ENCODE measurements at places on chromosomes 12 and 14.

GRCh38 chr12:107642240-107642639, 43.4 kb upstream of the PWP1 start:
- no peak overlapping the region for H3K27ac ChIP-seq
- no peak for DNase-seq
- no peak overlapping the region for H3K4me3 ChIP-seq
- peaks cover 4% of the 10 kb centered on the region for H3K36me3 ChIP-seq
- no peaks in the 10 kb centered on the region for H3K27me3 ChIP-seq

GRCh38 chr12:47751561-47751960, 7.1 kb downstream of the RAPGEF3 start:
- DNase-seq, result no peak
- no peaks in the 10 kb centered on the region for H3K36me3 ChIP-seq
- no peak overlapping the region for H3K27ac ChIP-seq
- no peaks in the 10 kb centered on the region for H3K27me3 ChIP-seq
- H3K4me1 ChIP-seq, result peaks cover 27% of the 10 kb centered on the region
- no peak overlapping the region for H3K4me3 ChIP-seq

DNA sequence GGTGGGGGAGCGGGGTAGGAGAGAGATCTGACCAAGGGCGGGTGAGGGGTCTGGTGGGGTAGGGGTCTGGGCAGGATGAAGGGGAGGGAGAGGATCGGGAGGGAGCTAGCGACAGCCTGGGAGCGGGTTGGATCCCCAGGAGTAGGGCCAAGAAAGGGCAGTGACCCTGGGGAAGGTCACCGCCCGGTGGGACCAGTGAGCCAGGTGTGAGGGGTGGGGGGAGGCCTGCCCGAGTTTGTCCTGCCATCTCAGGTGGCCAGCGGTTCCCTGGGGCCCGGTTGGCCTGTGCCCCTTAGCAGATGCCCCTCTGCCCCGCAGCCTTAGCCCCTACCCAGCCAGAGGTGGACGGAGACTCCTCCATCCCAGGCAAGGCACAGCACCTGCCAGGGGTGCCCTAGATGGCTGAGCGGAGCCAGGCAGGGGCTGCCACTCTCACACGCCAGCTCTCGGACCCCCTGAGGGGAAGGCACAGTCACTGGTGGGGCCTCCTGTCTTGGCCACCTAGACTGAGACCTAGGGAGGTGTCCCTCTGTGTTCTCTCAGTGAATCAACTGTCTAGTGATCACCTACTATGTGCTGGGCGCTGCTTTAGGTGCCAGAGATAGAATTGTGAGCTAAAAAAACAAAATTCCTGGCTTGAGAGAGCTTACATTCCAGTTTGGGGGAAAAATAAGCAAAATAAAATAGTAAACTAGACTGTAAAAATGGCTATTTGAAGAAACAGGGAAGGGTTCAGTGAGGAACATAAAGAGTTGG, 629 bp upstream of the TTC7B start:
- no peak for DNase-seq
- H3K4me3 ChIP-seq, result no peak overlapping the region
- H3K36me3 ChIP-seq, result no peaks in the 10 kb centered on the region
- peaks cover 4% of the 10 kb centered on the region for H3K27me3 ChIP-seq

DNA sequence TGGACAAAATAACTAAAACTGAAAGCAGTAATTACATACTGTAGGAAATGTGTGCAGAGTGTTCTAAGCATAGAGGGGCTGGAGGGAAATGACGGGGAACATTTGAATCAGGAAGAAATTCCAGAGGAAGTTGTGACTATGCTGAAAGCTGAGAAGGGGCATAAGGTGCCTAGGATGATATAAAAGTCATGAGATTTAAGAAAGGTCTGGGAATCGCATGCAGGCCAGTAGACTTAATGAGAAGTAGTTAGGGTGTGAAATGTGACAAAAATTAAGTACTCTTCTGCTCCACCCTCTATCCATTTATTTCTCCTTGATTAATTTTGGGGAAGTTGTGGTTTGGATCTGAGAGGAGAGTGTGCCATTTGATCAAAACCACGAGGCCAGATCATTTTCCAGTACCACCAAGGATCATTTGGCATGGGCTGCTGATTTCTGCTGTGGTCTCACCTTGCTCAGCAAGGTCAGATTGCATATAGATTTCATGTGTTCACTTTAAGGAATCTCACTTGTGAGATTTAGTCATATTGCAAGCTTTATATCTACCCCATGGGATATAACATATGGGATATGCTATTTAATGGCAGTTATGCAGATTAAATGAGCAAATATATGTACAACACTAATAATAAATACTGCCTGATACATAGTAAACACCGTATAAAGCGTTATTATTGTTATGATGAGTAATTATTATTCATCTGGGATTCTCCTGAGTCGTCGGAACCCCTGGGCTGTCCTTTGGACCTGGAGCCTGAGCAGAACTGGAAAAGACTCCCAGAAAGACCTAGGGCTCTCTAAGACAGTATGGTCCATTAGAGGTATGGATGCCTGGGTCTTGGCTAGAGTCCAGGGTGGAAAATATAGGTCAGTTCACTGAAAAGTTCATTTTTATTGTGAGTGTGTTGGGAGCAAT, 72.3 kb downstream of the SRGAP1 start:
- H3K27me3 ChIP-seq, result no peaks in the 10 kb centered on the region
- H3K4me1 ChIP-seq, result peaks cover 46% of the 10 kb centered on the region
- H3K27ac ChIP-seq, result no peak overlapping the region
- no peaks in the 10 kb centered on the region for H3K36me3 ChIP-seq
- DNase-seq, result peak; percentile 12

DNA sequence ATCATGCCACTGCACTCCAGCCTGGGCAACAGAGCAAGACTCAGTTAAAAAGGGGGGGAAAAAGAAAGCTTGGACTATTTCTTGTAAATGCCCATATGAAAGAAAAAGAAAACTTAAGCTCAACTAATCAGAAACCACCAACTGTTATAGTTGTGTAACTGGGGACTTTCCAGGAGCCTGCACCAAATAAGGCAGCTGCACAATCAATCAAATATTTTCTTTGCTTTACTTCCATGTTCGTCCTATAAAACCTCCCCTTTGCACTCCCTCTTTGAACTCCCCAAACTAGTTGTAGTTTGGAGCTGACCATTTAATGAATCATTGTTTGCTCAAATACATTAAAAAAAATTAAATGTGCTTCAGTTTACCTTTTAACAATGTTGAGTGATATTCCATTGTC, 54.9 kb downstream of the OTOGL start:
- H3K27me3 ChIP-seq, result no peaks in the 10 kb centered on the region

- no peak overlapping the region for H3K4me3 ChIP-seq
- DNase-seq, result no peak
- H3K4me1 ChIP-seq, result peaks cover 25% of the 10 kb centered on the region
- H3K27me3 ChIP-seq, result no peaks in the 10 kb centered on the region
- H3K36me3 ChIP-seq, result no peaks in the 10 kb centered on the region
These were observed 290.8 kb downstream of the ERC1 start for GRCh38 chr12:1281683-1282366.

DNA sequence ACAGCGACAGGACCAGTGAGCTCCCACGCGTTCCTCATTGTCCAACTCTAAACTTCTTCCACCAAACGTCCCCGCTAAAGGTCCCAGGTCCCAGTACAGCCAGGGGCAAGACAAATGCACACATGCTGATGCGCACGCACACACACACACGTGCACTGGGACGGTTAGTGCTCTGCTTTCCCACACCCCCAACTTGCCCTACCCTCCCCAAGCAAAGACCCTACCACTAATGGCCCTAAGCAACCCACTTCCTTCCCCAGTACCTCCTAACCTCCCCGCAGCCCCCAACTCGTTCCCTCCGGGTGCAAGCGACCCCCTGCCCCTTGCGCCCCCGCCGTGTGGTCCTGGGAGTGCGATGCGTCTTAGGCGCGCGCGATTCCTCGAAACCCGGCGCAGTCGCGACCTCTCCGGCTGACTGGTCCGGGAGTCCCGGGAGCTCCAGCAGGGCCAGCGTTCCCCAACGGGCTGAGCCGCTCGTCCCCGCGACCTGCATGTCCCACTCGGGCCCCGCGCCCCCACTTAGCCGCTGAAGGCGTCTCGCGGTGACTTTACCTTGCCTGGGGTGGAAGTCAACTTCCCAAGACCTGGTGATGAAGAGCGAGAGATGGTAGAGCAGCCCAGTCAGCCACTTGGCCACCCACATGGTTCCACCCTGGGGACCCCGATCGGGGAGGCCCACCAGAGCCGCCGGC, 578 bp downstream of the ADAMTS20 start:
- H3K27me3 ChIP-seq, result peaks cover 39% of the 10 kb centered on the region
- no peak for DNase-seq
- H3K27ac ChIP-seq, result no peak overlapping the region
- no peak overlapping the region for H3K4me3 ChIP-seq
- no peaks in the 10 kb centered on the region for H3K36me3 ChIP-seq

- H3K27ac ChIP-seq, result no peak overlapping the region
- no peak overlapping the region for H3K4me3 ChIP-seq
- H3K4me1 ChIP-seq, result peaks cover 6% of the 10 kb centered on the region
- DNase-seq, result no peak
These were observed 23.8 kb upstream of the TC2N start for GRCh38 chr14:91891101-91891500.

- H3K4me1 ChIP-seq, result no peaks in the 10 kb centered on the region
- no peaks in the 10 kb centered on the region for H3K36me3 ChIP-seq
- H3K27me3 ChIP-seq, result no peaks in the 10 kb centered on the region
These were observed 55.5 kb upstream of the SRRM4 start for GRCh38 chr12:118925826-118926225.
